ENCODE measurements at places on chromosomes 4 and X. TPM values are rescaled to one million over a fixed set of nuclear protein-coding genes. Genes with fewer than 3 reads are reported as not detected.

DNA sequence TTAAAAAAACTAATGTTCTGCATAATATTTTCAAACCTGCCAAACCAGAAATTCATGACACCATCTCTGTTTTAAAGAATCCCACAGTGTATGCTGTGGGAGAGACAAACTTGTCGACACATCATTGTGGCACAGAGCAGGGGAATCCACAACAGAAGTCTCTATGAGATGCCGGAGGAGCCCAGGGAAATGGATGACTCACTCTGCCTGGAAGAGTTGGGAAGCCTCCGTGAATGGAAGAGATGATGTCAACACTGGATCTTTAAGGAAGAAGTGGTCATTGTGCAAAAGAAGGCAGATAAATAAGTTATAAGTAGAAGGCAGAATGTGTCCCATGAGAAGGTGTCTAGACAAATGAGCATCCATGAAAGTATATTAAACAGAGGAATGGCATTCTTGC, 595.1 kb downstream of the RAB28 start:
- DNase-seq, result no peak
- H3K4me1 ChIP-seq, result no peaks in the 10 kb centered on the region
- H3K36me3 ChIP-seq, result no peaks in the 10 kb centered on the region
- H3K4me3 ChIP-seq, result no peak overlapping the region
- no peak overlapping the region for H3K27ac ChIP-seq

DNA sequence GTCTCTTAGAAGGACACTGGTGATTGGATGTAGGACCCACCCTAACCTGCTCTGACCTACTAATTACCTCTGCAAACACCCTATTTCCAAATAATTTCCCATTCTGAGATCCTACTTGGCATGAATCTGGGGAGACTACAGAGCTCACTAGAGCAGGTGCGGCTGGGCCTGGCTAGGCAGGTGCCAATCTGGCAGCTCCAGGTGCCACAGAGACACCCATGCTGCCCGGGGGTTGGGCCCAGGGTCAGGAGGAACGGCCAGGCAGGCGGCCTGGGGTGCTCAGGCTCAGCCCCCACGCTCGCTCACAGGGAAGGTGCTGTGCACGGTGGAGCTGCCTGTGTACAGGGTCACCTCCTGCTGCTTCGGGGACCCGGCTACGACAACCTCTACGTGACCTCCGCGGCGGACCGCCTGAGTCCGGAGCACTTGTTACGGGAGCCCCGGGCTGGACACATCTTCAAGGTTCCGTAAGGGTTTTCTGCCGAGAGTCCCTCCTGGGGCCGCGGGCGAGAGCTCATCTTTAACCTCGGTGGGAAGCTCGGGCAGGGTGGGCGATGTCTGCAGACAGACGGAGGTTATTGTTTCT, 26.5 kb upstream of the PLCXD1 start:
- DNase-seq, result no peak
- no peak overlapping the region for H3K27ac ChIP-seq
- H3K4me3 ChIP-seq, result no peak overlapping the region
- no peaks in the 10 kb centered on the region for H3K27me3 ChIP-seq

GRCh38 chrX:17563515-17563914, 173.8 kb upstream of the SCML1 start:
- no peaks in the 10 kb centered on the region for H3K4me1 ChIP-seq
- no peak overlapping the region for H3K4me3 ChIP-seq
- no peaks in the 10 kb centered on the region for H3K27me3 ChIP-seq
- H3K27ac ChIP-seq, result no peak overlapping the region

DNA sequence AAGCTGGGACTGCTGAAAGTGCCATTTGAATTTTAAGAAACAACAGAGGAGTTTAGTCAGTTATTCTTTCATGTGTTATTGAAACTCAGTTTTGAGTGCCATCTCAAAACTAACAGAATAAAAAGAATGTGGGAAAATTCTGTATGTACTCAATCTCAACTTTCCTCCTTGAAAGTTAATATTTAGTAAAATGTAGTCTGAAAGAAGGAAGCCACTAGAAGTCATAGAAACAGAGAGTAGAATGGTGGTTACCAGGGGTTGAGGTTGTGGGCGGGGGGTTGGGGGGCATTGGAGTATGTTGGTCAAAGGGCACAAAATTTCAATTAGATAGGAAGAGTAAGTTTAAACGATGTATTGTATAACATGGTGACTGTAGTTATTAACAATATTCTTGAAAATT, 628.3 kb upstream of the MAGEB2 start:
- no peaks in the 10 kb centered on the region for H3K27me3 ChIP-seq
- no peaks in the 10 kb centered on the region for H3K4me1 ChIP-seq
- no peak overlapping the region for H3K4me3 ChIP-seq
- H3K36me3 ChIP-seq, result no peaks in the 10 kb centered on the region
- no peak overlapping the region for H3K27ac ChIP-seq

The NSG1 gene
- total RNA-seq, result 19.5 TPM

All from naive thymus-derived CD4-positive, alpha-beta T cell (primary cell).